ENCODE measurements at places on chromosomes 12 and 14. TPM values are rescaled to one million over a fixed set of nuclear protein-coding genes. Genes with fewer than 3 reads are reported as not detected.

WNT5B gene
- total RNA-seq = 17.6 TPM

PPP4R3A gene
- 68.7 TPM for total RNA-seq

MGP gene
- not detected for total RNA-seq

KCNK13 gene
- not detected for total RNA-seq

YLPM1 gene
- 29.8 TPM for total RNA-seq

SYT1 gene
- total RNA-seq = 44.6 TPM

COX8C gene
- total RNA-seq = not detected

FAM177A1 gene
- total RNA-seq = 78.6 TPM

CCDC184 gene
- 0.08 TPM for total RNA-seq

BEST3 gene
- 40.9 TPM for total RNA-seq

PLA2G1B gene
- not detected for total RNA-seq

IGFBP6 gene
- total RNA-seq = 49.8 TPM
